GM12878 (cell line): ENCODE measurements at places on chromosomes 7 and 10.

GRCh38 chr10:105973360-105973759 lies 1191.1 kb downstream of the SORCS1 start:
- no peak for DNase-seq

GRCh38 chr10:82558014-82558607 lies 683.1 kb downstream of the NRG3 start:
- no peak for DNase-seq

DNA sequence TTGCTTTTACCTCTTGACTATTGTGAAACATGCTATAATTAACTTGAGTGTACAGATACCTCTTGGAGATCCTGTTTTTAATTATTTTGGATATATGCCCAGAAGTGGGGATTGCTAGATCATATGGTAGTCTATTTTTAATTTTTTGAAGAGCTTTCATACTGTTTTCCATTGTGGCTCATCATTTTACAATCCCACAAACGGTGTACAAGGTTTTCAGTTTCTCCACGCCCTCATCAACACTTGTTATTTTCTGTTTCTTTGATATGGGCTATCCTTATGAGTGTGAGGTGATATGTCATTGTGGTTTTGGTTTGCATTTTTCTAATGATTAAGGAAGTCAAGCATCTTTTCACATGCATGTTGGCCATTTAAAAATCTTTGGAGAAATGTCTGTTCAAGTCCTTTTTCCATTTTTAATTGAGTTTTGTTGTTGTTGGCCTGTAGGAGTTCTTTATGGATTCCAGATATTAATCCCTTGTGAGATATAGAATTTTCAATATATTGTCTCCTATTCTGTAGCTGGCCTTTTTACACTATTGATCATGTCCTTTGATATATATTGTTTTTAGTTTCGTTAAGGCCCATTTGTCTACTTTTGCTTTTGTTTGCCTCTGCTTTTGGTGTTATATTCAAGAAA lies 7.5 kb downstream of the AGK start:
- DNase-seq, result peak; percentile 69

- DNase-seq, result no peak
These were observed 16.2 kb downstream of the ATG9B start for GRCh38 chr7:151008143-151008510.

DNA sequence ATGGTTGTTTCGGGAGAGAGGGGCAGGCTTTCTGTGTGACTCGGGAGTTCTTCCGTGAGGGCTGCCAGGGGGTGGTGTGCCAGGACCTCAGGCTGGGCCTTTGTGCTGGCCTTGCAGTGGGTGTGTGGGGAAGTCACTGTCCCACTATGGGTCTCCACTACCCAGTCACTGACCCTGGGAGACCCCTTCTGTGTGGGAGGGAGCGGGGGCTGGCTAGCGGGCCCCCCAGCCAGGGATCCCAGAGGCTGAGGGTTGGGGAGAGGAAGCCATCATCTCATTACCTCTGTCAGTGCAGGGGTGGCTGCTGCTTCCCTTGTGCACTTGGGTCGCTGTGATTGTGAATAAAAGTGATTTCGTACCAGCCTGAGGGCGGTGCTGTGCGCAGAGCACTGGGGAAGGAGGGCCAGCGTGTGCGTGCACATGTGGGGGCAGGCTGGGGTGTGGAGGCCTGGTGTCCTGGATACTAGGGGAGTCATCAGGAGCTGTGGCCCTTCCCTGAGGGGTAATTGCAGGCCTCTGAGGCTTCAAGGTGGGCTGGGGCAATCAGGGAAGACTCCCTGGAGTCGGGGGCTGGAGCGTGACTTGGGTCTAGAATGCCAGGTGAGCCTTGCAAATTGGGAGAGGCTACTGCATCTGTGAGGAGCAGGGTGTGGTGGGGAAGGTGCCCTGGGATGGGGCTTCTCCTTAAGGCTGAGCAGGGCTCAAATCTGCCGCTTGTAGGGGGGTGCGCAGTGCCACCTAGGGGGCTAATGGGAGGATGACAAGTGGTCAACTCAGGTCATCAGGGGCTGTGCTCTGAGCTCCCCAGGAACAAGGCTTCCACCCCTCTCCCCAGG lies 98.9 kb downstream of the NEURL1 start:
- DNase-seq, result no peak

DNA sequence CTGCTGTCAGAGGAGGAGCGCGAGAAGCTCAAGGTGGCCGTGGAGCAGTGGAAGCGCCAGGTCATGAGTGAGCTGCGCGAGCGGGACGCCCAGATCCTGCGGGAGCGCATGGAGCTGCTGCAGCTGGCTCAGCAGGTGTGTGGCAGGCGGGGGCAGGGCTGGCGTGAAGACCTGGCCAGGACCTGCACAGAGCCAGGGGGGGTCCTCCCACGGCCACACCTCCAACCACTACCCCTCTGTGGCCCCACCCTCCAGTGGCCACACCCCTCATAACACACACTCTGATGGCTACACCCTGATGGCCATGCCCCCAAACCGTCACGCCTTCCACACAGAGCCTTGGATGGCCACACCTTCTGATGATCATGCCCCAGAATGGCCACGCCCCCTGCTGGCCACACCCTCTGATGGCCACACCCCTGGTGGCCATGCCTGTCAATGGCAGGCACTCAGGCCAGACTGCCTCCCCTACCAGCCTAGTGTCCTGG lies 23.4 kb upstream of the DPYSL4 start:
- DNase-seq, result no peak

GRCh38 chr10:18659819-18660535 lies 746 bp downstream of the ARL5B start:
- DNase-seq, result peak; percentile 23

DNA sequence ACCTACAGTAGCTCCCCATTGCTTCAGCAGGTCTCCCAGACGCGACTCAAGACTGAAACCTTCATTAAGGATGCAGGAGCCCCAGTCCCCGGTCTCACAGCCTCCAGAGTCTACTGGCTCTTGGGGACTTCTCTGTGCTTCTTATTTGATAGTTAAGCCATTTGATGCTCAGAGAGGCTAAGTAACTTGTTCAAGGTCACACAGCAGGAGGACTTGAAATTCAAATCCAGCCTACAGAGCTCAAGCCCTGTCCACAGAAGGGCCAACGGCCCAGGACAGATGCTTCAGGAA lies 21.2 kb upstream of the ZMIZ1 start:
- DNase-seq, result no peak

- no peak for DNase-seq
These were observed 30.1 kb downstream of the CRTAC1 start for GRCh38 chr10:98000346-98000745.

- no peak for DNase-seq
These were observed 2.7 kb upstream of the FRAT2 start for GRCh38 chr10:97336942-97337831.

DNA sequence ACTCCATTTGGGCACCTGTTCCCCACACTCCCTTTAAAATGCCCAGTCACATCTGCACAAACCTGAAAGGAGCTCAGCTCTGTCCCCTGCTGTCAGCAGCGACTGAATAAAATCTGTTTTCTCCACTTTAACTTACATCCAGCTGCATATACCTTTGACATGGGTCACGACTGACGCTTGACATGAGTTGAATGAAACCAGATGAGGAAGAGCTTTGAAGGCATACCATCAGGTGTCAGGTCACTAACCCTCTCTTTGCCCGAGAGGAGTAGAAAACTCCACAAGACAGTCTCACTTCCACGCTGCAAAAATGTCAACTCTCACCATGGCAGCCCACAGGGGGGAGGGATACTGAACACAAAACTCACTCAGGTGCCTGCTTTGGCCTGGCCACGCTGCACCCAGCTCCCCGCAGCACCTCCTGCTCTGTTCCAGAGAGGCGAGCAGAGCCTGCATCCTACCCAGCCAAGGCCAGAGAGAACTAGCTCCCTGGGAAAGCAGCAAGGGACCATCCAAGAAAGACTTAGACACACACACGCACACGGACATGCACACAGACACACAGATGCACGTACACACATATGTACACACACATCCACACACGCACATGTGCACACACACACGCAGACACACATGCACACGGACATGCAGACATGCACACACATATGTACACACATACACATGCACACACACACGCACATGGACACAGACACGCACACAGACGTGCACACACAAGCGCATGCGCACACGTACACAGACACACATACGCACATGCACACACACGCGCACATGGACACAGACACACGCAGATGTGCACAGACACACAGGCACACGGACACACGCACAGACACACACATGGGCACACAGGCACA lies 191.0 kb downstream of the MAD1L1 start:
- DNase-seq, result no peak

- no peak for DNase-seq
These were observed 207.4 kb downstream of the TMEM178B start for GRCh38 chr7:141281311-141281710.

- no peak for DNase-seq
These were observed 194.1 kb downstream of the CACNB2 start for GRCh38 chr10:18334116-18334867.

GRCh38 chr7:2065528-2065927 lies 167.2 kb downstream of the MAD1L1 start:
- DNase-seq, result no peak

GRCh38 chr10:86804805-86805204 lies 48.4 kb downstream of the BMPR1A start:
- no peak for DNase-seq

DNA sequence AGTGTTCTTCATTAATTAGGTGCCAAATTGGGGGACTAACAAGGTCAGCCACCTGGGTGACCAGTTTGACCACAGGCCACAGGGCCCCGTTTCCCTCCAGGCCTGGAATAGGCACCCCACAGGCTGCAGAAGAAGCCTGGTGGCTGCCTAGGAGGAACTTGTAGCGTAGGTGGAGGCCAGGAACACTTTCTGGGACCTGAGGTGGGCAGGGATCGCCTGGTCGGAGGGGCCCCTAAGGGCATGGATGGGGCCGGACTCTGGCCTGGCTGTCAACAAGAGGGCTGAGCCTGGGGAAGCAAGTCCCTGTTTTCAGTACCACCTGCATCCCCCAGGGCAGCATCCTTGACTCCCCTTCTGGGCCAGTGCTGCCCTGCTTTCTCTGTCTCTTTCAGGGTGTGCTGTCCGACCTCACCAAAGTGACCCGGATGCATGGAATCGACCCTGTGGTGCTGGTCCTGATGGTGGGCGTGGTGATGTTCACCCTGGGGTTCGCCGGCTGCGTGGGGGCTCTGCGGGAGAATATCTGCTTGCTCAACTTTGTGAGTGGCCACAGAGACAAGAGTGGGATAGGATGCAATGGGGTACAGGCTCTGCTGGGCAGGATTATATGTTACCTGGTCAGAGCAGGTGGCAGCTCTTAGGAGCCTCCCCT lies 30.7 kb upstream of the SH2D4B start:
- DNase-seq, result no peak

GRCh38 chr10:109114579-109114978 lies 808.7 kb downstream of the XPNPEP1 start:
- no peak for DNase-seq

DNA sequence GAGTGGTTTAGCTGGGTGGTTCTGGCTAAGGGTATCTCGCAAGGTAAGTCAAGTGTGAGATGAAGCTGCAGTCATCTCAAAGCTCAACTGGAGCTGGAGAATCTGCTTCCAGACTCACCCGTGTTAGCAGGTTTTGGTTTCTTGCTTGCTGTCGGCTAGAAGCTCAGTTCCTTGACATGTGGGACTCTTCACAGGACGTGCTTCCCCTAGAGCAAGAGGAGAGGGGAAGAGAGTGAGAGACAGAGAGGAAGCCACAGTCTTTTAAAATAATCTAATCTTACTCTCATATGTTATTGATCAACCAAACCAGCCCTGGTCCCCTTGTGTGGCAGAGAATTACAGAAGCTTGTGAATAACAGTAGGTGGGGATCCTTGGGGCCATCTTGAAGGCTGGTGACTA lies 199.5 kb downstream of the REEP3 start:
- no peak for DNase-seq

DNA sequence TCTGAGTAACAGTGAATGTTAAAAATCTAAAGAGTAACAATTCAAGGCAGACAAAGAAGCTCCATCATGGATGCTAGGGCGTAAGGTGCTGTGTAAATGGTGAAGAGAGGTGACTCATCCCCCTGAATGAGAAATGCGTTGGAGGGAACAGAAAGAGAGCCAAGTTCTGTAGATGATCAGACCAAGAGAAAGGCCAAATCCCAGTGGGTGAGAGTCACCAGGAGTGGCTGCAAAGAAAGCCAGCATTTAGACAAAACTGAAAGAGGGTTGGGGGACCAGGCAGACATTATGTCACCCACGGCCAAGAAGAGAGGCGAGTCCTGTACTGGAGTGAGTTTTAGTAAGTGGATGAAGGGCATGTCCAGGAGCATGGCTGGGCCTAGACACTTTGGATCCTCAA lies 153.1 kb downstream of the TRIL start:
- no peak for DNase-seq

DNA sequence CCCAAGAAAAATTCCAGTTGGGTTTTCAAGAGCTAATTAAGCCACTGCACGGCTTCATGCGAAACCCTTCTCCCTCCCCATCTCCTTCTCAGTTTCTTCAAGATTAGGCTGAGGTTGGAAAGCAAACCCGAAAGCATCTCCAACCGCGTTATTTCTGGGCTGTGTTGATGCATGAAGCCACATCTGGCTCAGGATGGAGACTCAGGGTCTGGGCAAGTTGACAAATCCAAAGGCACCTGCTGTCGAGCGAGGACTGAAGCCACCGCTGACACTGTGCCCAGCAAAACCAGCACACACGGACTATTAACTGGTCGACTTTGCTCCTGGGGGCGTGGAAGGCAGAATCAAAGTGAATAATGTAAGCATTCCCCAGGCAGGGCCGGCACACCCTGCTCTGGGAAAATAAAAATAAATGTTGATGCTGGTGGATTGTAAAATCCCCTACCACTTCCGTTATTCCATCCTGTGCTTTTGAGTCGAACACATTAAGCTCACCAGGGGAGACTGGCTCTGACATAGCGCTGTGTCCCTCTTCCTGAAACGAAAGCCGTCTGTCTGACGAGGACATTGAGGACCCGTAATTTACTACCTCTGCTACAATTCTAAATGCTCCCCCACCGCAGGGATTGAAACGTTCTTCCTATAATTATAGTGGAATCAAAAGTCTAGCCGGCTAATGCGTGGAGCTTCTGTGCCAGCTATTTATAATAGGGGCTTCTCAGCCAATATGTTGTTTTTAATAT lies 269.8 kb downstream of the ADARB2 start:
- DNase-seq, result no peak

DNA sequence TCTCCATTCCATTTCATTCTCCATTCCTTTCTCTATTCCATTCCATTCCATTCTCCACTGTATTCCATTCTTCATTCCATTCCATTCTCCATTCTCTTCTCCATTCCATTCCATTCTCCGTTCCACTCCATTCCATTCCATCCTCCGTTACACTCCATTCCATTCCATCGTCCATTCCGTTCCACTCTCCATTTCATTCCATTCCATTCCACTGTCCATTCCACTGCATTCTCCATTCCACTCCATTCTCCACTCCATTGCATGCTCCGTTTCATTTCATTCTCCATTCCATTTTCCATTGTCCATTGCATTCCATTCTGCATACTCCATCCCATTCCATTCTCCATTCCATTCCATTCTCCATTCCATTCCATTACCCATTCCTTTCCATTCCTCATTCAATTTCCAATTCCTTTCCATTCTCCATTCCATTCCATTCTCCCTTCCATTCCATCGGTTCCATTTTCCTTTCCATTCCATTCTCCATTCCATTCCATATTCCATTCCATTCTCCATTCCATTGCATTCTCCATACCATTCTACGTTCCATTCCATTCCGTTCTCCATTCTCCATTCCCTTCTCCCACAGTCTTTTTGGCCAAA lies 78.3 kb downstream of the NSUN6 start:
- no peak for DNase-seq
